NB4 (cell line): ENCODE measurements at places on chromosomes 5 and 9.

DNA sequence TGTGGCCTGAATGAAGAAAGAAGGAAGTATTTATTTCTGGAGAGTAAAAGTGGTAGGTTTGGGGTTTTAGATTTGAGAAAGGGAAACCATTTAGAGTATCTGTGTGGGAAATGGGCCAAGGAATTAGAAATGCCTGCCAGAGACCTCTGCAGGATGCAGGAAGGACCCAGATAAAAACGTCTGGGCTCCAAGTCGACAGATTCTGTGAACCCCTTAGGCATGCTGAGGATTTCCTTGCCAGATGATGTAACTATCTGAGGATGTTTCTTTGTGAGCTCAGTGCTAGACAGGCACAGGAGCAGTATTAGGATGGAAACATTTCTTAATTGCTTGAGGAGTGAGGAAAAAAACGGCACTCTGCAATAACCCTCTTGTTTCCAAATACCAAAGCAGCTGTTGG is 251.8 kb upstream of the DMRT1 start:
- DNase-seq: no peak

- DNase-seq: peak; percentile 13
Measured at GRCh38 chr9:91776409-91777291, 173.4 kb downstream of the ROR2 start.

DNA sequence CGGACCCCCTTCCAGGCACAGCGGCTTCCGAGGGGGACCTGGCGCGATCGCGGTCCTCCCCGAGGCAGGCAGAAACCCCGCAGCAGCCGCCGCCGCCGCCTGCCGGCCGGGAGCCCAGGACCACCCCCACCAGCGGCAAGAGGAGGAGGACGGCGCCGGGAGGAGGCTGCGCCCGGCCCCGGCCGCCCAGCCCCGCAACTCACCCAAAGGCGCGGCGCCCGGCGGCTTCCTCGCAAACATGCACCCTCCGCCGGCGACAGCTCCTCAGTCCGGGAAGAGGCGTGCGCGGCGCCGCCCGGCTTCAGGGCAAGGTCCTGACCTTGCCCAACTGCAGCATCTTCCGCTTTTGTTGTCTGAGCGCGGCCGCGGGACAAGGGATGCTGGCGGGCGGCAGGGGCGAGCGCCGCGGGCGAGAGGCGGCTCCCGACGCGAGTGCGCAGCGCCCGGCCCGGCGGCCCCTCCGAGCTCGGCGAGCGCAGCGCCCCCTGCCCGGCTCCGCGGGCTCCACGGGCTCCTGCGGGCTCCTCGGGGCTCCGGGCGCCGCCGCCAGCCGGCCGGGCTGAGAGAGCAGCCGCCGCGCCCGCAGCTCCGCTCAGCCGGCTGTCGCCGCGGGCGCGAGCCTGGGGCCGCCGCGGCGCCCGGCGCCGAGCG is 507 bp downstream of the CTNND2 start:
- DNase-seq: no peak

DNA sequence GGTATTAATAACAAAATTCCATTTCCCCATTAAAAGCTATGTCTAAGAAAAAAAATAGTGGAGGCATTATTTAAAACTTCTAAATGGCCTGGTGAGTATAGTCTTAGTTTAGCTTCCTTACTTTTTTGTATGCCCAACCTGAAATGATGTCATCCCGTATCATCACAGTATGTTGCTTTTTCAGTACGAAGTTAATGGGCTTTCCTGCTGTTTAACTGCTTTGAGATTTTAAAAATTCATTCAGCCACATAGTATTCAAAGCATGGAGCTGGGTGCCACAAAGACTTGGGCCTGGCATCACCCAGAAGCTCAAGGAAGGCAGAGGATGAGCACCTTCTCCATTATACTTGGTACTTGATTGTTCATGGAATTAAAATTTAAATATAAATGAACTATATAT is 7.4 kb downstream of the F2RL2 start:
- DNase-seq: no peak

DNA sequence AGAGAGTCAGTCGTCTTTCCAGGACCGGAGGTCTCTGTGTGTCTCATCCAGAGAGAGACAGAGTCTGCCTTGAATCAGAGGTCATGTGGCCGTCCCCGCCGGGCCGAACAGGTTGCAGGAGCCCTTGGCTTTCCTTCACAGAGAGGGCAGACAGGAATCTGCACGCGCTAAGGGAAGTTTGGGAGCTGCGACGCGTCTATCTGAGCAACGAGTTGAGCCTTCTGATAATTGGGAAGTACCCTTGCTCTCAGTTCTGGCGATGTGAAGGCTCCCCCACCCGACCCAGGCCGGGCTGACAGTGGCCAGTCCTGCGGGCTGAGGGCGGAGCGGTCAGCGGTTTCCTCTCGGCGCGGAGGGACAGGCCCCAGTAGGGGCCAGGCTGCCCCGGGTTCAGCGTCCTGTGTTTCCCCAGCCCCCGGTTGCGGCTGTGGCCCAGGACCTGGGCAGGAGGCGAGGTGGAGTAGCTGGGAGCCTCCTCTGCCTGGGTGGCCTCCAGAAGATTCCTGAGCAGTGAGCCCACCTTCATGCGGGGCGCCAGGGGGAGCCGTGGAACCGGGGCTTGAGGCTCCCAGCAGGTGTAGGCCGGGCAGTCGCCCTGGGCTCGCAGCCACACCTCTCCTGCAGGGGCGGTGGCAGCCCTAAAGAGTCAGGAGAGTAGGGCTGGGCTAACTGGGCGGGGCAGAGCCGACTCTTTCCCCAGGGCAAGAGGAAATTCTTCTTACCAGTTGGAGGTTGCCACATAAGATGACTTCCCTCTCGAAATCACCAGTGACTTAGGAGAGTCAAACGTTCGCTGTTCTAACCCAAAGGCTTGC is 13.9 kb downstream of the NR2F1 start:
- DNase-seq: peak; percentile 81
